Camera-type eye (tissue), 1 donor: ENCODE measurements at places on chromosomes 12 and 14. TPM values are rescaled to one million over a fixed set of nuclear protein-coding genes. Genes with fewer than 3 reads are reported as not detected.

OLR1 gene
- 0.60 TPM for total RNA-seq

RNU4-1 gene
- total RNA-seq = under 0.01 TPM

CLEC1A gene
- 3.7 TPM for total RNA-seq

TMBIM6 gene
- total RNA-seq = 310 TPM

TAS2R19 gene
- total RNA-seq = 42.2 TPM

RNASE1 gene
- total RNA-seq = 65.1 TPM

TTC9 gene
- total RNA-seq = 8.9 TPM

SCYL2 gene
- total RNA-seq = 102 TPM
